ENCODE measurements at places on chromosomes 2 and 18.

GRCh38 chr2:96153991-96154431 is 8.8 kb upstream of the DUSP2 start:
- no peak for DNase-seq

DNA sequence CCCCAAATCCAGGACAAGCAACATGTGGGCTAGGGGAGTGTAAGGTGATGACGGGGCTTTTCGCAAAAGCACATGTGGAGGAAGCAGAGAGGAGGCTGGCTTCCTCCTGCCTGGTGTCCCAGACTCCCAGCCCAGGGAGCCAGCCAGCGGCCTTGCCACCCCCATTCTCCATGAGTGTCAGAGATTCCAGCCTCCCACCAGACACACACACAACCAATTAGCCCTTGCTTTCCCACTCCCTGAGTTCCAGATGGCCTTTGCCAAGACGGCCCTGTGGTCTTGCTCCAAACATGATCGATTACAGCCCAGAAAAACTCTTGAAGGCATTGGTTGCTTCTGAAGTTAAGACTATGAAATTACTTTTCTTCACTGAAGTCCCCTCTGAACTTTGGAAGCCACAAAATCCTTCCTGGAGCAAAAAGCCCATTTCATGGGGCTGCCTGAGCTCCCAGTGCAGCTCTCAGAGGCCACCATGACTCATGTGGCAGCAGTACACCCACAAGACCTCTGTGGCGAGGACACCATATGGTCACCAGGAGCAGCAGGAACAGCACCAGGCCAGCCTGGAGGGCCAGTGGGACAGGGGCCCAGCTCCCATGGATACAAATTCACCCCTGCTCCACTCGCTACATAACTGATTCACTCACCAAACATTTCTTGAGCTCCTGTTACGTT is 69.1 kb upstream of the PID1 start:
- no peak for DNase-seq

GRCh38 chr2:106332054-106332453 is 136.2 kb downstream of the RGPD3 start:
- no peak for DNase-seq

DNA sequence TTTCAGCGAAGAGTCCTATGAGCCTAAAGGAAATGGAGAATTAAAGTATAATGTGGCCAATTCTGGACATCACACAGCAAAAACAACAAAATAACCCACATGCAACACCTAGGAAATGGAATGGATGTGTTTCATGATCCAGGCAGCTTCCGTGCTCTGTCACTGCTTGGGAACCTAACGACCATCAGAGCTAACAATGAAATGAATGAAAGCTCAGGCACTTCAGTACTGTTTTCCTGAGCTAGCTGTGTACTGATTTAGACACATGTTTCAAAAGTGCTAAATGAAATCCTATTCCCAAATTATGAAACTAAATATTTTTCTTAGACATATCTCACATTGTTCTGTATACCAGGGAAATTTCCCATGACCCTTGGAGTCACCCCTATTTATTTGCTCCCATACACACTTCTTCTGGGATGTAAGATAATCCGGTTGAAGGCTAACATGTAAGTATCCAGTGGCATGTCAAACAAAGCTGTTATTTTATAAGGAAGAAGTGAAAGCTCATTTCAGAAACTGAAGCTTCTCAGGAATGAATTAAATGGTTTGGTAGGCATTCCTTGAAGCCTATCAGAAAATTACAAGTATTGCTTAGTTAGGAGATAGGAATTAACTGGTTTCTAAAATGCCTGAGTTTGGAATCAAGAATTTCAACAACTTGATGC is 108.5 kb upstream of the RND3 start:
- DNase-seq: no peak

GRCh38 chr2:569681-570080 is 107.5 kb downstream of the TMEM18 start:
- DNase-seq: no peak

DNA sequence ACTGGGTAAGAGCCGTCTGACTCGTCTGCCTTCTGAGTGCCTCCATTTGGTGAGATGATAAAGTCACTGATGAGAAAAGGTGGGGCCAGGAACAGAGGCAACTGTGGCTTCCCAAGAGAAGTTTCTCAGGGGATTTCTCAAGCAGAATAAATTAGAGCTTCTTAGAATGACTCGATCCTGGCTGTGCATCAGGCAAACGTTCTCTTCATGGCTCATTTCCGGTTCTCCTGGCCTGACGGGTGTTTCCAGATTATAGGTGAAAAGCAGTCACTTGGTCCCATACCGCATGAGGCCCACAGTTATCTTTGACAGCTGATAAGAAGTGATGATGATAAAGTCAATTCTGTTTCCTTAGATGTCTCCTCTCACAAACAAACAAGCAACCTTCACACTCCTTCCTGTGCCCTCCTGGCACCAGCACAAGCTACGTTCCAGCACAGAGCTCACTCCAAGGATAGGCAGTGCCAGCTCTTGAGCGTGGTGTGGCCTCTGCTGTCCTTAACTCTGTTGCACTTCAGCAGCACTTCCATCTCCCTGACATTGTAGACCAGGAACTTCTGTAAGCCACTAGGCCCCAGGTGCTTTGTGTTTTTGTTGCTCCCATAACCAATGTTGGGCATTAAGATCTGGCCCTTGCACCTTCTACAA is 37.8 kb upstream of the KCNF1 start:
- DNase-seq: no peak

GRCh38 chr2:168550670-168551069 is 94.6 kb downstream of the CERS6 start:
- DNase-seq: no peak

GRCh38 chr18:75214332-75214690 is 3.7 kb downstream of the TSHZ1 start:
- DNase-seq: no peak

GRCh38 chr2:173644146-173644545 is 289.5 kb downstream of the CDCA7 start:
- no peak for DNase-seq

GRCh38 chr2:15554525-15555218 is 6.5 kb downstream of the NBAS start:
- no peak for DNase-seq

DNA sequence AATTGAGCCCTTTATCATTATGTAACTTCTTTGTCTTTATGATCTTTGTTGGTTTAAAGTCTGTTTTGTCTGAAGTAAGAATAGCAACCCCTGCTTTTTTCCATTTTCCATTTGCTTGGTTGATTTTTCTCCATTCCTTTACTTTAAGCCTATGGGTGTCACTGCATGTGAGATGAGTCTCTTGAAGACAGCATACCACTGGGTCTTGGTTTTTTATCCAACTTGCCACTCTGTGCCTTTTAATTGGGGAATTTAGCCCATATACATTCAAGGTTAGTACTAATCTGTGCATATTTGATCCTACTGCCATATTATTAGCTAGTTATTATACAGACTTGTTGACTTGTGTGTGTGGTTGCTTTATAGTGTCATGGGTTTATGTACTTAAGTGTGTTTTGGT is 89.6 kb downstream of the NBEAL1 start:
- no peak for DNase-seq

DNA sequence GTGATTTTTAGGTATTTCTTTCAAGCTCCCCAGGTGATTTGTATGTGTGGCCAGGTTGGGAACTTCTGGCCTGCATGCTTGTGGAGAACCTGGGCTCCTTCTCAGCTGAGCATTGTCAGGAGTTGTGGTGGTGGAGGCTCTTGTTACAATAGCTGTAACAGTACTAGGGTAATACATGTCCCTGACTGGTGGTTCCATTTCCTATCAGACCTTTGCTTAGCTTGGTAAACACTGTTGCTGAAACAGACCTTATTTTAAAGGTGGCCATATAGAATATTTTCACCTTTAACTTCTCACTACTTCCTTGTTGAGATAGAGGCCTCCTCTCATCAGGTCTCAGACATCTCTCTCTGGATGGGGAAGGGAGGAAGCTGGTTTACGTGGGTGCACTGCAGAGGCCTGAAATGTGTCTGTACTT is 79.2 kb downstream of the SETBP1 start:
- DNase-seq: no peak

DNA sequence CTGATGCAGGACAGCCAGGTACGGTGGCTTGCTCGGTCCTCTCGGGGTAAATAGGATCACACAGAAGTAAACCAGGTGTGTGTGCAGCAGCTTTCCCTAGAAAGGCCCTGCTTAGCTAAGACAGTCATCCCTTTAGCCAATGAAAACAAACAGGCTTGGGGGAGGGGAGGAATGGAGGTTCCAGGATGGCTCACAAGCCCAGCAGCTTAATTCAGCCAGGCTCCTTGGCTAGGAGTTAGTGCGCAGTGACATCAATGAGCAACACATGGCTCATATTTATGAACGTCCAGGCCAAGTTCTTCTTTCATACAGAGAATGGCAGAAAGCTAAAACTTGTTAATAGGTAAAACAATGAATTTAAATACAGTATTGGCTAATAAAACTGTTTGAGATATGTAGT is 10.2 kb downstream of the IAH1 start:
- DNase-seq: no peak

GRCh38 chr2:104493698-104494097 is 360.2 kb upstream of the POU3F3 start:
- DNase-seq: no peak

- DNase-seq: no peak
Observed at GRCh38 chr2:43438342-43438741, 157.5 kb downstream of the THADA start.

GRCh38 chr2:166444306-166444705 is 49.7 kb downstream of the SCN7A start:
- no peak for DNase-seq

DNA sequence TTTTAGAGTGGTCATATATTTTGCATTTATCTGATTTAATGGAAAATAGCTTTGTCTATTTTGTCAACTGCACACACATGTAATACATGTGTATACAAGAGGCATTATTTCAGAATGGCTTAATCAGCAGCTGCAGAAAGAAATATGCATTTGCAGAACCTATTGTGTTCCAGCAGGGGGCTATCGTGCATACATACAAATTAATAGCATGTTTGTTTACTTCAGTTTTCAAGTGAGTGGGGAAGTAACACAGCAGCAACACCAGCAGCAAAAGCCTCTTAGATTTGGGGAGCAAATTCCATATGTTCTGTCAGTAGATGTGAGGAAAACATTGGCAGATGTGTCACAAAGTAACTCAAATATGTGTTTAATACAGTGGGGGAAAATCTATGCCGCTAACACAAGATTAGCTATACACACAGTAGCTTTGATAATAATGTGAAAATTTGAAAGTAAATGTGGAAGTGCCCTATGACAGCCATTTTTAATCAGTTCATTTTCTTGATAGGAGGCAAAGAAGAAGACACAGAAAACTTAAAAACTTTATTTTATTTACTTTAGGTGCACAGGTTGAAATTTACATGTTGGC is 218.1 kb downstream of the WDR7 start:
- no peak for DNase-seq

GRCh38 chr2:25685741-25686140 is 12.4 kb upstream of the DTNB start:
- DNase-seq: no peak

GRCh38 chr2:45483997-45484396 is 127.1 kb downstream of the SRBD1 start:
- no peak for DNase-seq

GRCh38 chr2:230525682-230526081 is 109.7 kb downstream of the SP100 start:
- DNase-seq: no peak

- no peak for DNase-seq
Observed at GRCh38 chr2:216648105-216648504, 14.9 kb downstream of the IGFBP2 start.

Data from stimulated activated CD8-positive, alpha-beta memory T cell treated with anti-CD3 and anti-CD28 coated beads, Interleukin-15, amount 100 ng/mL, for 24 hours (primary cell).